ENCODE measurements at places on chromosomes 12 and 14. TPM values are rescaled to one million over a fixed set of nuclear protein-coding genes. Genes with fewer than 3 reads are reported as not detected.

- DNase-seq: no peak
Measured at GRCh38 chr14:81559385-81559784, 25.7 kb upstream of the SEL1L start.

The CISTR gene
- polyA plus RNA-seq: not detected

The RIMBP2 gene
- polyA plus RNA-seq: 8.7 TPM

DNA sequence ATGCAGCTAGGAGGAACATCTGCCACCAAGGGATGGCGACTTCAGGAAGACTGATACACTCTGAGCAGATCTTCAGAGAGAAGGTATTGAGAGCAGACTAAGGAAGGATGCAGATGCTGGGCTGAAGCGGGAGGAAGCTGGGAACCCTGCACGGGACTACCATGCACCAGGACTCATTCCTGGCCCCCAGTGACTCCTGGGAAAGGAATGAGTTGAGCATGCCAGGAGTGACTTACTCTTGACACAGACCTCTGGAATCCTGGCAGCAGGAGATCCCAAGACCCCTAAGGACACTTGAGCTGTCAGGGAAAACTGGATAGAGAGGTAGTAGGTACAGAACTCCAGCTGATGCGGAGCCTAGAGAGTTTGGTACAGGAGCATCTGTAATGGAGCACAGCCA, 336.1 kb downstream of the RPS29 start:
- no peak for DNase-seq

- no peak for DNase-seq
Measured at GRCh38 chr12:83996671-83997070, 915.9 kb downstream of the SLC6A15 start.

The ANKRD33 gene
- polyA plus RNA-seq: 0.25 TPM

GRCh38 chr12:188910-189621, 24.9 kb downstream of the SLC6A12 start:
- DNase-seq: peak; percentile 64

All from testis (tissue), 5 donors.